8988T (cell line): ENCODE measurements at places on chromosomes 2 and 18.

- no peak for DNase-seq
Measured at GRCh38 chr2:111675419-111676194, 208.4 kb downstream of the ANAPC1 start.

GRCh38 chr18:2986150-2986865, 26.6 kb downstream of the LPIN2 start:
- no peak for DNase-seq

DNA sequence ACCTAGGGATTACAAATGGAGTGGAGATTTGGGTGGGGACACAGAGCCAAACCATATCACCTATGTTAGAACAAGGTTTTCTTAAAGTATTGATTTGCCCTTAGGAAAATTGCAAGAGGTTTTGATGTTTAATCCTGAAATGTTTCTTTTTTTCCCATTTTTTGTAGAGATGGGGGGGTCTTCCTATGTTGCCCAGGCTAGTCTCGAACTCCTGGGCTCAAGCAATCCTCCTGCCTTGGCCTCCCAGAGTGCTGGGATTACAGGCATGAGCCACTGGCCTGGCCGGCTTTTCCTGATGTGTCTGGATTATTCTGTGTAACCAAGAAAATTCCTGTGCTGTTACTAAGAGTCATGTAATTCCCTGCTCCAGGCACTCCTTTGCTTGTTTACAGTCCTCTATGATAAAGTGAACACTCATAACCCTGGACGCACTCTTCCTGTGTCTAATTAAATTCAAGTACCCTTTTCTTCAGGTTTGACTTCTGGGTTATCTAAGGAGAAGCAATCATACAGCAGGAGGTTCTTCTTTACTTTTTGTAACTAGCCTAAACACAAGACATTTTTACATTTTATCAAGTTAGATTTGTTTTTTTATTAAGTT, 15.0 kb upstream of the CTDP1 start:
- no peak for DNase-seq

GRCh38 chr2:6337472-6337820, 528.3 kb downstream of the CMPK2 start:
- no peak for DNase-seq

DNA sequence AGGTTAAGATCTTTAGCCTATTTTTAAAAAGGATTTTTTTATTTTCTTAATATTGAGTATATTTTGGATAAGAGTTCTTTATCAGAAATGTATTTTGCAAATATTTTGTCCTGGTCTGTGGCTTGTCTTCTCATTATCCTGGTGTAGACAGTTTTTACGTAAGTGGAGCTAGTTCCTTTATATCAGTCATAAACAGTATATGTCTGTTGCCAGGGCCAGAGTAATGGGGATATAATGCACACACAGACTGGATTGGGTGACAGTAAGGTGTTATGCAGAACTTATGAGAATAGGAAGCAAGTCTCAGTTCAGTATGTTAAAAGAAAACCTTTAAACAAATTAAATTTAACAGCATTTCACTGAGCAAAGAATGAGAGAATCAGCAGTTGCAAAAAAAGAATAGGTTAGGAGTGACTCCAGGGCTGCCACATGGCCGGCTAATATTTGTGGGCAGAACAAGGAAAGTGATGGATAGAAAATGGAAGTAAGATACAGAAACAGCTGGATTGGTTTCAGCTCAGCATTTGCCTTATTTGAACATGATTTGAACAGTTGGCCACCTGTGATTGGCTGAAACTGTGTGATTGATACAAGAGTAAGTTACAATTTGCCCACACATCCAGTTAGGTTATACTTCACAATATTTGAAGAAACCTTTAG, 61.1 kb upstream of the ZNG1B start:
- no peak for DNase-seq

- no peak for DNase-seq
Measured at GRCh38 chr2:203982276-203982675, 45.7 kb downstream of the ICOS start.

DNA sequence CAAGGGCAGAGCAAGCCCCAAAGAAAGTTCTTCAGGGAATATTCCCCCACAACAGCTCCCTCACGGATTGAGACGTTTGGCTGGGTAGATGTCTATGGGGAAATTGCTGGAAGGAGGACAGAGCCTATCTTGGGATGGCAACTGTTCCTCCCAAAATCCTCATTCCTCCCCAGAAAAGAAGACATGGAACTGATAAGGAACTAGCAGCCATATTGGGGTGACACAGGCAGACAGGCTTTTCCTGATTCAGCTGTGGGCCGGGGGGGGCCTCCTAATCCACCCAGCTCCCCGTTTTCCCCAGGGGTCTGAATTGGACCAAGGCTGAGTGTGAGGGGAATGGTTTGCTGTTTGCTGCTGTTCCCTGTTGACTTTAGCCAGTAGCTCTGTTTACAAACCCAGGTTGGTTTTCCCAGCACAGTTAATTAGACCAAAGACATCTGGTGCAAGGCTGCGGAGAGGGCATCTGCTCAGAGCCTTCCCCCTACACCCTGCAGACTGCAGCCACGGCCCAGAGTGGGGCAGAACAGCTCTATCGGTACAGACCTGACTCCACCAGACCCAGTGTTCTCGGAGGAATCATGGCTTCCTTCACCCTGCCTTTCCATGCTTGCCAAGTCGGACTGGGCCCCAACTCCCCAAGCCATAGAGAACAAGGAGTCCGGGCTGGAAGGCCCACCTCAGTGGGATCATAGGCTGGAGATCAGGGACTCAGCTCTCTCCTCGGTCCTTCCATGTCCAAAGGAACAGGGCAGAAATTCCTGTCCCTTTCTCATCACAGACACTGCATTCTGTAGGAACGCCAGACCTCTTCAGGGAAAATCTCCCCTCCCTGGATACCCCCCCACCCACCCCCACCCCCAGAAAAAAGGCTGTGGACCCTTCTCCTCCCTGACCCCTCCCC, 1.7 kb upstream of the PKDCC start:
- DNase-seq = no peak

DNA sequence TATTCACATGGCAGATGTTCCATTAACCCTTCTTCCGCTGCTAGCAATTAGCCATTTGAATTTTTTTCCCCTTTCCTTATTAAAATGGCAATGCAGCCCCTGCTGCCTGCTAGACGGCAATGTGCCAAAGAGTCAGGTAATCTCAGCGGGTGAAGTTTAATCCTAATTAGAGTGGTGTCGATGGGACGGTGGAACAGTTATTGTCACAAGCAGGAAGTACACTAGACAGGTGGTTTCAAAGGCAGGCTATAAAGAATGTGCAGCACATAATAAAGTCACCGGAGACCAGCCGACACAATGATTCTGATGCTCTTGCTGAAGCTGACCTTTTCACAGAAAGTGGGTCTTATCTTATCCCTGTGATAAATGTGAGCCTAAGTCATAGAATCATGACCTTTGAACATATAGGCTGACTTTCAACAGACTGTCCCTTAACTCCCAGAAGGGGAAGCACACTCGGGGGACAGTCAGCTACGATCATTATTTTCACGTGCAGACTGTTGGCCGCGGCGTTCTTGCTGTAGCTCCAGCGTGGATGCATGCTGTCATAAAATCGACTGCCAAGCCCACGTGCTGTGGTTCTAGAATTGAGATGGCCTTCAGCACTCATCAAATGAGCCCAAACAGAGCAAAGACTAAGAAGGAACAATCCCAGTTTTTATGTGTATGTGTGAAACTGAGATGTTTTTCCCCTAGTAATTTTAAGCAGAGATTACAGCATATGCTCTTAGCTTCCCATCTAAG, 926.2 kb upstream of the SOX11 start:
- no peak for DNase-seq
